ENCODE measurements at places on chromosomes 16 and 17.
A peak's percentile ranks its signal among the peaks of the same experiment; 100 is the strongest.

GRCh38 chr17:36992701-36993100 is 43.9 kb downstream of the AATF start:
- DNase-seq: no peak

DNA sequence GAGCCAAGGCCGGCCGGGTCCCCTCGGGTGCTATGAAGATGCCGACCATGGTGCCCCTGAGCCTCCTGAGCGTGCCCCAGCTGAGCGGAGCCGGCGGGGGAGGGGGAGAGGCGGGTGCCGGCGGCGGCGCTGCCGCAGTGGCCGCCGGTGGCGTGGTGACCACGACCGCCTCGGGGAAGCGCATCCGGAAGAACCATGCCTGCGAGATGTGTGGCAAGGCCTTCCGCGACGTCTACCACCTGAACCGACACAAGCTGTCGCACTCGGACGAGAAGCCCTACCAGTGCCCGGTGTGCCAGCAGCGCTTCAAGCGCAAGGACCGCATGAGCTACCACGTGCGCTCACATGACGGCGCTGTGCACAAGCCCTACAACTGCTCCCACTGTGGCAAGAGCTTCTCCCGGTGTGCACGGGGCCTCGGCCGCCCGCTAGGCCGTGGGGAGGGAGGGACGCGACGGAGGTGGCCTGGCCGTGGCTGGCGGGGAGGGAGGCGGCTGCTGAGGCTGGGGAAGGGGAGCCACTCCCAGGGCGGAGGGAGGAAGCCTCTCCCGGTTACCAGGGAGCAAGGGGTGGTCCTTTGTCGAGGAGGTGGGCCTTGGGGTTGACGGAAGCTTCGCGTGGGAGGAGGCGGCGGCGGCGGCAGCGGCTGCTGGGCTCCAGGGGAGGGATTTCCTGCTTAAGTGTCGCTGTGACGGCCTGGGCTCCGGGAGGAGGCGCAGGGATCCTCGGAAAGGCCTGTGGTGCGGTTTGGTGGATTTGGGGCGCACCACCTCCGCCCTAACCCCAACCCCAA is 1.3 kb downstream of the MAZ start:
- DNase-seq: peak; percentile 85

GRCh38 chr16:29974291-29975133 is 844 bp downstream of the TAOK2 start:
- DNase-seq: no peak

DNA sequence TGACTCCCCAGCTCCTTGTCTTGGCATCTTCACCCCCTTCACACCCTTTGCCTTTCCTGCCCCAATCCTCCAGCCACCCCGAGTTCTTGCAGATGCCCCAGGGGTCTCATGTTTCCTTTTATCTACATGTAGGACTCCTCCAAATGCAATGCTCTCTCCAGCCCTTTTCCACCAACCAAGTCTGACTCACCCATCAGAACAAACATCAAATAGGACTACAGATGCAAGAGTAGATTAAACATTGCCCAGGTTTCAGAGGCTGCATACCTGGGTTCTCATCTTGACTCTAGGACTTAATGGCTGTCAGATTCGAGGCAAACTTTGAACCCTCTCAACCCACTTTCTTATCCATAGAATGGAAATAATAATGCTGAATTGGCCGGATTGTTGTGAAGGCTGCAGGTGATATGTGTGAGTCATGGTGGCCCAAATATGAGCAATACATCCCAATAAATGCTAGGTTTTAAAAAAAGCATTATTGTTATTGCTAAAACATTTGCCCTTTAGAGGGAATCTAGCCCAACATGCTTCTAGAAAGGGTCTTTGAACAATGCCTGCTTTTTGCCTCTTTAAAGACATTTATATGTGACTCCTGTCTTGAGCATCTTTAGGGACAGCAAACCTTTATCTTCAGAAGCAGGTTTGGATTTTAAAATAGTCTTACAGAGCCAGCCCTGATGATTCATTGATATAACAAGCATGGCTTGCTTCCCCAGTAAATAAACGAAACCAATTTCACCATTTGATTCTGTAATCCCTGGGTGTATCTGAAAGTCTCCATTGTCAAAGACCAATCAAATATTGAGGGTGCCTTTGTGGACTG is 310.1 kb downstream of the FOXL1 start:
- DNase-seq: no peak

GRCh38 chr17:64739316-64740058 is 77.4 kb upstream of the SMURF2 start:
- no peak for DNase-seq

DNA sequence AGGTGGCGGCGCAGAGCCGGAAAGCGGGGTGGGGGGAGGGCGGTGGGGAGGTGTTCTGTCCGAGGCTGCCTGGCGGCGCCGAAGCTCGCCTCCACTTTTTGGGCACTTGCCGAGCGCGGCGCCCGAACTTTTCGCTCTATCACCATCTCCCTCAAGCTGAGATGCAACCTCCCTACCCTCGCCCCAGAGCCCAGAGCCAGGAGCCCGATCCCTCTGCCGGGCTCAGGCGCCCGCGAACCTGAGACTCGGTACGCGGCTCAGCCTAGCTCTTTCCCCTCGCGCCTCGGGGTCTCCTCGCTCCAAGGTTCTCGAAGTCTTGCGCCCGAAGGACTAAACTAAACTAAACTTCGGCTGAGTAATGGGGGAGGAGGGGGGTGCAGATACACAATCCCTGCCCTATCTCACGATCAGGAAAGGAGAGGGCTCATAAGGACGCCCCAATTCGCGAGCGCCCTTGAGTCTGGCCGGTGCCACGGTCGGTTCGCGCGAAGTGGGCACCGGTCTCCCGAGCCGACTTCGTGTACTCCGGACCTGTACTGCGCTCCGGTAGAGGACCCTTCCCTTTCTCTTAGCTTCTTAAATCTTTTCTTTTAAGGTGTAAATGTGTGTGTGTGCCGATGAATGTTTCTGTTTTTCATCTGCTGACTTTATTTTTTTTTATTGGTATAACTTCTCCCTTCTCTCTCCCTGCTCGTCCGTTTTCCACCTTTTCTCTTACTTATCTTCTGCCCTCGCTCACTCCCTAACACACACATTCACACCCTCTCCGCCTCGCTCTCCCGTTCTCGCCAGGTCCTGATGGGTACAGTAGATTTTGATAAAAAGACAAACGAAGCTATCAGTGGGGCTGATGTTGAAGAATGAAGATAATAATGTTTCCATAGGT is 1.9 kb upstream of the SALL1 start:
- DNase-seq: no peak

DNA sequence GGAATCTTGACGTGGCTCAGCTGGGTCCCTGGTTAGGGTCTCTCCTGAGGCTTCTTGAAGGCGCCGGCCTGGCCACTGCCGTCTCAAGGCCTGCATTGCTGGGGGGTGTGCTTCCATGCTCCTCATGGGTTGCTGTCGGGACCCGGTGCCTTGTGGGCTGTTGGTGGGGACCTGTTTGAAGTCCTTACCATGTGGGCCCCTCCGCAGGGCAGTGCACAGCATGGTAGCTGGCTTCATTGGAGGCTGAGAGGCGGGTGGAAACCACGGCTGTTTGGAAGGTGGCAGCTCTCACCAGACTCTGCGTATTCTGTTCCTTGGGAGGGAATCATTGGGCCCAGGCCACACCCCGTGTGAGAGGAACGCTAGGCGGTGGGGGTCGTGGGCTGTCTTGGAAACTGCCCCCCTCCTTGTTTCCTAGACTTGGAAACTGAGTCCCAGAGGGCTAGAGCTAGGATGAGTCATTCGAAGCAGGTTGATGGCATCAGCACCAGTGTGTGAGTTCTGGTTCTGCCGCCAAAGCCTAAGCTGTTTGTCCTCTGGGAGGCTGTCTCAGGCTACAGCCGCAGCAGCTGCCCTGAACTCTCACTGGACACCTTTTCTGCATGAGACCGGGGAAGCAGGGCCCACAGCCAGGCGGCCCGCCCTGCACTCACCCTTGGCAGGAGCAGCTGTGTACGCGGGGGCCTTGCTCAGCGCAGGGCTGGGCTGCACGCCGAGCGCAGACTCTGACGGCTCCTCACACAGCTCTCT is 35.2 kb downstream of the ZNF750 start:
- no peak for DNase-seq

DNA sequence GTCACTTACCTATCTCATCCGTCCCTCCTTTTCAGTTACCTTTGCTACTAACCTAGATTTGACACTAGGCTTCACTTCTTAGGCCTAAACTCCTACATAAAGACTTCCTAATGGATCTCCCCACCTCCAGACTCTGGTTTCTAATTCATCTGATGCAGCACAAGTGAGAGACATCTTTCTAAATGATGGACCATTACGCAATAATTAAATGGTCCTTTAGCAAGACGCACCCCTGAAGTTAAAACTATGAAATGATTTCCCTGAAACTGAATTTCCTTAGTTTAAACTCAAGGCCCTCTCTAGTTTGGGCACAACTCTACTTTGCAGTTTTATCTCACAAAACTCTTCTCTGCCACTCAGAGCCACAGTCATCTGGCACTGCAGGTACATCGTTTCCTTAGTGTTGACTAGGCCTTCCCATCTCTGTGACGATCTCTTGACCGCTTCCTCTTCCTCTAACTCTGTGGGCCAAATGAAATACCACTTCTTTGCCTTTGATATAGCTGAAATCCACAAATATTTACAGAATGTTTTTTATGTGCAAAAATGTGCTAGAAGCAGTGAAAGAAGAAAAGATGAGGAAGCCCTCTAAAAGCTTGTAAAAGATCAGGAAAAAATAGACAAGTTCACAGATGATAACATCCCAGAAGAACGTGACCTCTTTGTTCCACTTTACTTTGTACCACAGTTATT is 3.3 kb downstream of the SYNRG start:
- no peak for DNase-seq

GRCh38 chr17:75238684-75239191 is 22.7 kb downstream of the GGA3 start:
- peak; percentile 40 for DNase-seq

DNA sequence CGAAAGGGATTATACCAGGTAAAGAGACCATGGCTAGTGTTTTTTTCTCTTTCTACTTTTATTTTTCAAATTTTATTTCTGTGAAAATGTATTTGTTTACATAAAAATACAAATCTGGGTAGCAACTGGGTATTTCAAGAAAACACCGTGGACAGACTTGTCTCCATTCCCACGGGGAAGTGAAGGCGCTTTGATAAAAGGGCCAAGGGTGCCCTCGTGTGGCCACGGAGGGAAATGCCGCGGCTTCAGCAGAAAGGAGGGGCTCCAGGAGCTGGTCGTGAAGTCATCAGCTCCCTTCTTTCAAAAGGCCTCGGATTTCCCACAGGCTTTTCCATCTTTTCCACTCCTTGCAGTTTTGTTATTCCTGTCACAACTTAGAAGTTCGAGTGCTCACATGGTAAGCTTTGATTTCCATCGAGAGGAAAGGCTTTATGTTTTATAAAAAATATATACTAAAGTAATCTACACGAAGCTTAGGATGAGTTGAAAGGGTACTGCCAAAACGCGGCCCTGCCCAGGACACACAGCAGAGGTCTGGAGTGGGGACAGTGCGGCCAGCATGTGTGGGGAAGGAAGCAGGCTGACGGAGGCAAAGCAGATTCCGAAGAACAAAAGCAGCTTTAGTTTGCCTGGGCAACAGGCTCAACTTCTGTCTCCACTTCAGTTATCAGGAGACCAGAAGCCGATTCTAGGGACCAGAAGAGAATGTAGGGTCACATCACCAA is 15.3 kb upstream of the MNT start:
- DNase-seq: peak; percentile 75

DNA sequence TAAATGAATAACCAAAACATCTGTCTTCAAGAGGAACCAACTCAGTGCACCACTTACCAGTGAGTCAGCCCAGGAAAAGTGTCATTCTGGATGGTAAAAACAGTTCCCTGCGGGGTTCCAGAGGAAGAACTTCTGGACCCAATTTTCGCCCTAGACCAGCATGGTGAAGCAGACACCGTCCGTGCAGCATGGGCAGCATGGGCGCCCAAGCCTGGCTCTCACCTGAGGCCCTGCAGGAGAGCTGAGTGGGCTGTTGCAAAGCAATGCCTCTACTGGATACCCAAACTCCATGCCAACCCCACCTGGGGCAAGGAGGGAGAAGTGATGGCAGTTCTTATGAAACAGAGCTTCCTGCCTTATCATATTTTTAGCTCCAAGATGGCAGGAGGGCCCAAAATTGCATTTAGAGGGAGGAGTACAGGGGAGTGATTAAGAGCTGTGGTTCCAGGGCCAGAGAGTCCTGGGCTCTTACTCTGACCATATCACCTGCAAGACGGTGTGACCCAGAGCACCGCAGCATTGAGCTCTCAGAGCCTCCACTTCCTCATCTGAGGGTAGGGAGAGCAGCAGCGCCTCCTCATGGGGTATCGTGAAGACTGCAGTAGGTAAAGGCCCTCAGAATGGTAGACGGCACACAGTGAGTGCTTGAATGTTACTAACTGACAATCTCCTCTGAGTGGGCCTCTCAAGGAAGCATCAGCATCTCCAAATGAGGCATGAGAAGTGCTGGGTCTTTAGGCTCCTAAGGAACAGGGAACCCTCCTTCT is 16.6 kb upstream of the INPP5K start:
- DNase-seq: peak; percentile 24

- DNase-seq: no peak
Measured at GRCh38 chr16:89506113-89506504, 2.1 kb upstream of the SPG7 start.

GRCh38 chr17:13544292-13544691 is 57.4 kb downstream of the HS3ST3A1 start:
- no peak for DNase-seq

DNA sequence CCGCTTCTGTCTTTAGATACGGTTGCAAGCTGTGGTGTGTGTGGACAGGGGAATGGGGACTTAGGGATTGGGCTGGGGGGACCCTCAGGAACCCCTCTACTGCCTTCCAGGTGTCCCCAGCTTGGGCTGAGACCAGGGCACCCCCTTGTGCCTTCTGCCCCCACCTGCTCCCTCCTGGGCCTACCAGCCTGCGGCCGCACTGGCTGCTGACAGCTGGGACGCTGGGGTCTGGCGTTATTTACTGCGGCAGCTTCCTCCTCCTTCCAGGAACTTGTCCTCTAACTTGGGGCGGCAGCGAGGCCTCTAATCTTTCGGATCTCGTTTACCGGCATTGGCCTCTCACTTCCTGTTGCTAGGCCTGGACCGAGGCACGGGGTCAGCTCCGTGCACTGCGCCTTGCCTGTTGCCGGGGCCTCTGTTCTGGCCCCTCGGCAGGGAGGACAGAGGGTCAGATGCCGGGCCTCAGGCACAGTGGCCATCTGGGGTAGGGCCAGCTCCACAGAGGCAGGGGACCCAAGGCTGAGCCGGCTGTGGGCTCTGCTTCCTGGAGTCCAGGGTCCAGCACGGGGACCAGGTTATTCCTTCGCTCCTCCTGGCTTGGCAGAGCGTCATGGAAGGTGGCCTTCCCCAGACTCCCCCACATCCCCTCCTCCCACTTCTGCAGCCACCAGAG is 31.8 kb downstream of the TMEM235 start:
- no peak for DNase-seq

DNA sequence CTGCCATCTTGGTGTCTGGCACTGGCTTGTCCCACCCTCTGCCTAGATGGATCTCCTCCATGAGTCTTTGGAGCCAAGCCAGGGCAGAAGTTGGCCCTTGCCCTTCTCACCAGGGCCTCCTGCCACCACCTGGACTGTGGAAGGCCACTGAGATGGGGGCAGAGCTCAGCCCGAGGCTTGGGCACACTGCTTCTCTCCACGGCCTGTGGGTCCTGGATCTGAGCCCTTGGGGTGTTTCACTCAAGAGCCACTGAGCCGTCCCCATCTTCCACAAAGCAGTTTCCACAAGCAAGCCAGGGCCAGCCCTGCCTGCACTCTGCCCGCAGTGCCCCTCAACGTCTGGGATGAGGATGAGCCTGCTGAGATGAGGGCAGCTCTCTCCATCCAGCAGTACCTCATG is 16.7 kb upstream of the CD300A start:
- DNase-seq: no peak

- DNase-seq: no peak
Measured at GRCh38 chr17:66445229-66445628, 142.8 kb downstream of the PRKCA start.

- no peak for DNase-seq
Measured at GRCh38 chr16:24986512-24987303, 28.5 kb downstream of the ARHGAP17 start.

- no peak for DNase-seq
Measured at GRCh38 chr16:79365702-79366101, 234.8 kb downstream of the MAF start.
